CD8-positive, alpha-beta memory T cell (primary cell): ENCODE measurements at places on chromosomes 3 and 15. TPM values are rescaled to one million over a fixed set of nuclear protein-coding genes. Genes with fewer than 3 reads are reported as not detected.

GRCh38 chr3:64067506-64068346, 44.4 kb upstream of the PSMD6 start:
- peaks cover 4% of the 10 kb centered on the region for H3K27me3 ChIP-seq
- H3K36me3 ChIP-seq: no peaks in the 10 kb centered on the region
- no peaks in the 10 kb centered on the region for H3K4me1 ChIP-seq
- no peak overlapping the region for H3K27ac ChIP-seq
- DNase-seq: no peak

DNA sequence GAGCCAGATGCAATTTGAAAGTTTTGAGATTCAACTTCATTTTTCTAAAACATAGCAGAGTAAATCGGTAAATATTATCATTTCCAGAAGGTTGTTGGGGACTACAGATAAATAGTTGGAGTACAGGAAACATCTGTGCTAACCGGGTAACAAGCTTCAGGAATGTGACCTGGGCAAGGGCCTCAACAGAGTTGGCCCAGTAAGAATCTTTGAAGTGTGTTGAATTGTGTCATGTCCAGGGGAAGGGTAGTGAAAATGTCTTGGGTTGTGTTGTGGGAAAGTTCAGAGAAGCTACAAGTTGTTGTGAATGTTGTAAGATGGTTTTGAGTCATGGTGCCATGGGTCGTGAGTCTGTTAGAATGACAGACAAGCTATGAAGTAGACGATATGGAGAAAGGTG, 35.7 kb downstream of the SQOR start:
- H3K27ac ChIP-seq: no peak overlapping the region
- no peaks in the 10 kb centered on the region for H3K4me1 ChIP-seq
- no peaks in the 10 kb centered on the region for H3K27me3 ChIP-seq
- no peak for DNase-seq
- H3K36me3 ChIP-seq: peaks cover 24% of the 10 kb centered on the region

- H3K27ac ChIP-seq: no peak overlapping the region
- DNase-seq: no peak
- H3K27me3 ChIP-seq: no peaks in the 10 kb centered on the region
Measured at GRCh38 chr15:29470311-29470710, 200.7 kb upstream of the NSMCE3 start.

DNA sequence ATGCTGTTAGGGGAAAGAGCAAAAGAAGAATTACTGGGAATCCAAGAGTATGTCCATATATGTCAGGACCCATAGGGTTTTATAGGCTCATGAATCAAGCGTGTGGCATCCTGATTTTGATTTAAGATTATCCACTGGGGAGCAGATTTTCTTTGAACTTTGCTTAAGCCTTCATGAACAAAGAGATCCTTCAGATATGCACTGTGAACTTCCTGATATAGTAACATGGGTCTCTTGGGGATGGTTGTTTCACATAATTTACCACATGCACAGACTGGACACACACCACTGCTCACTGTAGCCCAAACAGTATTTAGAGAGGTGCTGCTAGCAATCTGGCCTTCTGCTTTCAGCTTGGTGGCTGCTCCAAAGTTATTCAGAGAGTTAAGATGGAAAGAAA, 200.9 kb upstream of the ZPLD1 start:
- H3K4me1 ChIP-seq: no peaks in the 10 kb centered on the region
- no peak overlapping the region for H3K27ac ChIP-seq
- no peaks in the 10 kb centered on the region for H3K27me3 ChIP-seq
- H3K36me3 ChIP-seq: no peaks in the 10 kb centered on the region
- no peak for DNase-seq

DNA sequence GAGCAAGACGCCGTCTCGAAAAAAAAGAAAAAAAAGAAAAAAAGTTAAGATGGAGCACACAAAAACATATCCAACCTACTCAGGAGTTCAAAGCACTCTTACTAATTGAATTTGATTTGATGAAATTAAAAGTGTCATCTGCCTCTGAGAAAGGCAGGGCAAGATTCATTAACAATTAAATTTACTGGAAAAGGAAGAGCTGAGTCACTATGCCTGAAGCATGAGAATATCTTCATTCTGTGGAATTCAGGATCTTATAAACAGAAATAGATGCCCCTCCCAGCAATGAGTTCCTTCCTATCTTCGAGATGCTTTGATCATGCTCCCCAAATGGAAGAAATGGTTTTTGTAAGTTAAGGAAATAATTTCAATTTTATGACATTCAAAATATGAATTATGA, 61.0 kb upstream of the ST3GAL6 start:
- no peak overlapping the region for H3K4me3 ChIP-seq
- H3K4me1 ChIP-seq: no peaks in the 10 kb centered on the region
- no peaks in the 10 kb centered on the region for H3K27me3 ChIP-seq
- no peak for DNase-seq
- H3K36me3 ChIP-seq: no peaks in the 10 kb centered on the region

- no peak overlapping the region for H3K4me3 ChIP-seq
- H3K27me3 ChIP-seq: no peaks in the 10 kb centered on the region
- no peak for DNase-seq
- H3K36me3 ChIP-seq: no peaks in the 10 kb centered on the region
Measured at GRCh38 chr3:124362455-124362854, 367.8 kb upstream of the UMPS start.

GRCh38 chr15:85649372-85649771, 145.4 kb downstream of the KLHL25 start:
- H3K4me1 ChIP-seq: peaks cover 27% of the 10 kb centered on the region
- peaks cover 3% of the 10 kb centered on the region for H3K36me3 ChIP-seq
- H3K27ac ChIP-seq: peak overlapping the region; percentile 0
- H3K4me3 ChIP-seq: no peak overlapping the region

GRCh38 chr3:33044676-33045075, 52.3 kb downstream of the GLB1 start:
- H3K36me3 ChIP-seq: no peaks in the 10 kb centered on the region
- H3K4me1 ChIP-seq: peaks cover 62% of the 10 kb centered on the region
- no peak for DNase-seq
- H3K27ac ChIP-seq: no peak overlapping the region

Gene DUOXA2
- not detected for total RNA-seq

Gene AGTR1
- total RNA-seq: not detected

Gene KNG1
- total RNA-seq: not detected
